ENCODE measurements at places on chromosomes 16 and 17. TPM values are rescaled to one million over a fixed set of nuclear protein-coding genes. Genes with fewer than 3 reads are reported as not detected.

Gene PIMREG
- 4.0 TPM for total RNA-seq

Gene NPIPA2
- 0.34 TPM for total RNA-seq

Gene CHST4
- not detected for total RNA-seq

Gene ACLY
- total RNA-seq: 189 TPM

Gene KRT16
- total RNA-seq: not detected

Gene SLC16A13
- total RNA-seq: 1.3 TPM

Gene FSCN2
- 0.54 TPM for total RNA-seq

Gene WFDC1
- total RNA-seq: not detected

Gene TP53TG3C
- total RNA-seq: not detected

Gene CD300LB
- not detected for total RNA-seq

Gene KRT33B
- total RNA-seq: not detected

Gene FGF11
- 0.17 TPM for total RNA-seq

Gene PRSS8
- not detected for total RNA-seq

Gene GAST
- total RNA-seq: not detected

Gene PRKCB
- total RNA-seq: not detected

Gene ST6GALNAC1
- not detected for total RNA-seq

Gene SRCIN1
- total RNA-seq: under 0.01 TPM

Gene KRT17
- 0.09 TPM for total RNA-seq

Gene TNFAIP1
- 118 TPM for total RNA-seq

Gene CD19
- not detected for total RNA-seq

Gene STAT5B
- 32.8 TPM for total RNA-seq

Gene MGAT5B
- total RNA-seq: 0.26 TPM

Gene GAS2L2
- total RNA-seq: not detected

Gene PDILT
- total RNA-seq: not detected

Gene TP53TG3
- not detected for total RNA-seq

Gene SEC14L5
- total RNA-seq: 0.11 TPM

Gene TPSD1
- not detected for total RNA-seq

Data from dermis lymphatic vessel endothelial cell (primary cell).